Fibroblast of lung (primary cell): ENCODE measurements at places on chromosomes 7 and 10. TPM values are rescaled to one million over a fixed set of nuclear protein-coding genes. Genes with fewer than 3 reads are reported as not detected.

- H3K4me3 ChIP-seq, result no peak overlapping the region
- no peak overlapping the region for H3K27ac ChIP-seq
- no peaks in the 10 kb centered on the region for H3K36me3 ChIP-seq
- no peaks in the 10 kb centered on the region for H3K27me3 ChIP-seq
- peaks cover 12% of the 10 kb centered on the region for H3K4me1 ChIP-seq
These were observed 226.5 kb upstream of the PITRM1 start for GRCh38 chr10:3398825-3399646.

Gene LIPN
- not detected in 2 replicates for total RNA-seq

DNA sequence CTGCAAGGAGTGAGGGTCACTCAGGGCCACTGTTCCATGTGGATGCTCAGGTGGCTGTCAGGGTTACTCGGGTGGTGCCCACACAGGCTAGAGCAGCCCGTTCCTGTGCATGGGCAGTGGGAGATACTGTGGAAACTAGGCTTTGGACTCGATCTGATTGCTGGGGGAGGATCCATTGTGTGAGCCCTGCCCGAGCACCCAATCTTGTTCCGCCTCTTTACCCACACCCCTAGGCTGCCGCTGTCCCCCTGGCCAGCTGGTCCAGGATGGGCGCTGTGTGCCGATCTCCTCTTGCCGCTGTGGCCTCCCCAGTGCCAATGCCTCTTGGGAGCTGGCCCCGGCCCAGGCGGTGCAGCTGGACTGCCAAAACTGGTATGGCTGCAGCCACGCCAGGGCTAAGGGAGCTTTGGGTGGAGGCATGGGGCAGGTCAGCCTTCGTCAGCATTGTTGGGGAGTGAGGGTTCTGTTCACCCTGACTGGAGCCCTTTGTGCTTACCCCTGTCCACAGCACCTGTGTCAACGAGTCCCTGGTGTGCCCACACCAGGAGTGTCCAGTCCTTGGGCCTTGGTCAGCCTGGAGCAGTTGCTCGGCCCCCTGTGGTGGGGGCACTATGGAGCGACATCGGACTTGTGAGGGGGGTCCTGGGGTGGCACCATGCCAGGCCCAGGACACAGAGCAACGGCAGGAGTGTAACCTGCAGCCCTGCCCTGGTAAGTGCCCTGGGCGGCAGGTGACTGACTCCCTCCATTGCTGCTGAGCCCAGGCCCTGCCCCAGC lies 12.4 kb upstream of the ZNF862 start:
- DNase-seq, result no peak
- no peaks in the 10 kb centered on the region for H3K27me3 ChIP-seq
- H3K27ac ChIP-seq, result no peak overlapping the region
- no peak overlapping the region for H3K4me3 ChIP-seq
- no peaks in the 10 kb centered on the region for H3K36me3 ChIP-seq

DNA sequence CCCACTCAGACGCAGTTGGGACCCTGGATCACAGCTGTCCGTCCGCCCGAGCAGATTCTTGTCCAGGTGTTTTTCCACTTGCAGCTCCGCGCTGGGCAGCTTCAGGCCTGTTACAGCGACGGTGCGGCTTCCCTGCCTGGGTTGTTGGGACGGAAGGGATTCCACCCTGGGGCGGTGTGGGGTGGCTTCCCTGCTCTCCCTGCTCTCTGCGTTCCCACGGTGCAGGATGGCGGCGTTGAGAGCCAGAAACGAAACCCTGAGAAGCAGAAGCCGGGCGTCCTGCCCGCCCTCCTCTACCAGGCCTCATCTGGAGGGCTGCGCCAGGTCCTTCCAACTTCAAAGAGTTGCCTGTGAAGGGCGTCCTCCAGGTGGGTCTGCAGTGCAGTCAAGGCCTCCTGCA lies 194.4 kb downstream of the ADARB2 start:
- H3K4me1 ChIP-seq, result no peaks in the 10 kb centered on the region
- no peak overlapping the region for H3K4me3 ChIP-seq
- no peaks in the 10 kb centered on the region for H3K36me3 ChIP-seq
- H3K27me3 ChIP-seq, result no peaks in the 10 kb centered on the region
- no peak for DNase-seq
- H3K27ac ChIP-seq, result no peak overlapping the region

Gene MDFIC
- 41.6 and 67.4 TPM in 2 replicates for total RNA-seq

GRCh38 chr7:42700406-42701327 lies 211.2 kb downstream of the C7orf25 start:
- H3K4me1 ChIP-seq, result no peaks in the 10 kb centered on the region
- H3K4me3 ChIP-seq, result no peak overlapping the region
- no peak overlapping the region for H3K27ac ChIP-seq
- no peaks in the 10 kb centered on the region for H3K27me3 ChIP-seq
- H3K36me3 ChIP-seq, result no peaks in the 10 kb centered on the region
- DNase-seq, result no peak
